Kasumi-1 (cell line): ENCODE measurements at places on chromosomes 6 and 20.

DNA sequence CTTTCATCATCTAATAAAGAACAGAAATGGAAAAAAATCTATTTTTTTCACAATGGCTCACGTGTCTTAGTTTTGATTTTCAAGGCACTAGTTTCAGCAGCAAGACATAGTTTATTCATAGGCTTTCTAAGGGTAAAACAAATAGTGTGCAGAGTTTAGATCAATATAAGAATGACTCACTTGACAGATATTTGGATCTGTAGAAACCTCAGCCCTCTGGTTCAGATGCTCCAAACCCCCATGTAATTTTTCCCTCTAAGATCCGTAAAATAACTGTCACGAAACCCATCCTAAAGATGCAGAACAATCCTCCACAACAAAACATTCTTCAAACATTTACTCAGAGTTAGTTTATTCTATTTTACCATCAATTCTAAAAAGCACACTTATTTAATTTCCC, 43.4 kb downstream of the IYD start:
- DNase-seq = no peak

- DNase-seq = no peak
Measured at GRCh38 chr6:72715119-72715518, 93.3 kb downstream of the KCNQ5 start.

GRCh38 chr6:11275598-11275997, 43.1 kb upstream of the NEDD9 start:
- DNase-seq = peak; percentile 94

- no peak for DNase-seq
Measured at GRCh38 chr20:52828199-52828598, 144.0 kb upstream of the TSHZ2 start.

DNA sequence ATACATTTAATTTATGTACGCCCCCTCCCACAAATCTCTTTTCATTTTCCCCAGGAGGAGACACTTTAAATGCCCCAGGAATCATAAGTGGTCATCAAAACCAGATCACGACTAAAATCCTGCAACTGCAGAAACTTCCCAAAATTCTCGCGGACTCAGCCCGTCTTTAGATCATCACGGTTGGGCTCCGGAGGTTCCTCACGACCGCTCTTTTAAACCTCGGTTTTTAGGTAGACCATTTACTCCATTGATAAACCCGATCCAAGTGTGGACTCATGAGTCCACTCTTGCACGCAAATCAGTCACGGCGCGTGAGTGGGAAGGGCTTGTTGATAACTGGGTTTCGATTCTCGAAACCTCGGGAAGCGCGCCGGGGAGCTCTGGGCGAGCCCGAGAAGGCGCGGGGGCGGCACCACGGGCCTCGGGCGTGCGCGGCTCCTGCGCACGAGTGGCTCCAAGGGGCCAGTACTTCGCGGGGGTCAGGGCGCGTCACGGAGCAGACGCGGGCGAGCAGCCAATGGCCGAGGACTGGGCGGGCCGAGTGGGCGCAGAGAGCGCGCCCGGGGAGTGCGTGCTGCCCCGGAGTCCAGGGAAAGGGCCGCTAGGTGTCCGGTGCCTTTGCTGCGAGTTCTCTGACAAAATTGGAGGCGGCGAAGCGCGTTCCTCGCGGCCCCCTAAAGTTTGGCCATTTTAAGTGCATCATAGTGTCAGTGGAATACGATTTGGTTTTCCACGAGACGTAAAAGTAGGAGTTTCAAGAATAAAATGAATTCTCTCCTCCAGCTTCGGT, 635 bp upstream of the TENT5A start:
- peak; percentile 83 for DNase-seq

DNA sequence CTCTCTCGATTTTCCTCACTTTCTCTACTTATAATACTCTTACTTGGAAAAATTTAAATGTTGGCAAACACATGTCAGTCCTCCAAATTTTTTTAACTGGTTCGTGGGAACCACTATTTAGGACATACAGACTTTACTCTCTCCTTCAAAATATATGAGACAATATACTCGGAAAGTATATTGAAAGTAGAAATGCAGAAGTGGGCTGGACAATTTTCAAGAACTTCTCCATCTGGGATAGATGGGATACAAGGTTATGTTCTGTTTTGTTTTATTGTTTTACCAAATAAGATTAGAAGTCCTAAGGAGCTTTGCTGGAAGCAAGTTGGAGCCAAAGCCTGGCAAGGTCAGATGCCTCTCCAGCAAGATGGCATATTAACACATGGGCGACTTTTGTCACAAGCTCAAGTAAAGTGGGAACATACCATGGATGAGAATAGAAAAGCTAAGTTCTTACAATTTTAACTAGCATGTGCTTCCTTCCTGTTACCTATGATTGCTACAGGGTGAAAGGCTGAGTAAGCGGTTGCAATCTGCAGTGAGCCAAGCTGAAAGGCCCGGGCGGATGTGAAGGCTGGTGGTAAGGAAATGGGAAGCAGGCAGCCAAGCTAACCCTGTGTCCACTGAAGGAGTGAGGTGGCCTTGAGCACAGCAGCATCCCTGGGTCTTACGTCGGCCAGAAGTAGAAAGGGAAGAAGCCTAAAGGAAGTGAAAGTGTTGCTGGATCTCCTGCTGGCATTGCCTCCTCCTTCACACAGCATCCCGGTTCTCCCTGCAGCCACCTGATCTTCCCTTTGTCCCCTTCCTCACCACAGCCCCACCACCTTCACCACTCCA, 7.1 kb downstream of the MAP3K5 start:
- DNase-seq = peak; percentile 93
